ENCODE measurements at places on chromosomes 12 and 14.

GRCh38 chr14:23866269-23866668 lies 87.3 kb upstream of the DHRS4 start:
- DNase-seq = no peak

DNA sequence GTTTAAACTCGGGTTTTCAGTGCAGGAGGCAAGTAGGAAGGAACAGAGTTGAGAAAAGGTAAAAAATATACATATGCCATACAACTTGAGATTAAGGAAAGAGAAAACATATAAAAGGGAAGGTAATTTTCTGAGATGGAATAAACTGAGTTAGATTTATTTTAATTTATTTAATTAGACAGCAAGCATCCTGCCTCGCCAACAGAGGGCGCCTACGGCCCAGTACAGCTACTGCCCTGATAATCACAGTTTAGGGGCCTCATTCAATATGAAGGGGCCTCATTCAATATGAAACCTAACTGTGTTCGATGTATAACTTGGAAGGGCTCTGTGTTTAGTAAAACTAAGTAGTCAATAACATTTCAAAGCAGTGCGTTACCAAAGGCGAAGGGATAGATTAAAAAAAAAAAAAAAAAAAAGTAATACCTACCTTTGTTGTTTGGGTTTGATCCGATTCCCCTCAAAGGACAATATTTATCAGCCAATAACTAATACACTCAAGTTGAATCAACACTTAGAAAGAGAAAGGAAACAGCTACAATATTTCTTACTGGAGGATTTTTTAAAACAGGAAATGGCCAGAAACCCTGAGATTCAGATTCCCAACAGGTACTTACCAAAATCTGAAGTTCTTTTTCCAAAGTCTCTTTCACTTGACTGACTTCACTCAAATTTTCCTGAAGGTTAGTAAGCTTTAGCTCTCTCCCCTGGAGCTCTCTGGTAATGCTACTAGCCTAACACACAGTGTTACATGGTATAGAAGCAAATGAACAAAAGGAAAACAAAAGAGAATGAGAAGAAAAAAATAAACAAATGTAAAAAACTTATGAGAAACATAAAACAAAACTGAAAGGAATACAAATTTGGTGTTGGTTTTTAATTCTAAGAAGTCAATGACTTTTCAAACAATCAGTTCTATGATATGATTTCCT lies 70.0 kb upstream of the VPS33A start:
- peak; percentile 29 for DNase-seq

DNA sequence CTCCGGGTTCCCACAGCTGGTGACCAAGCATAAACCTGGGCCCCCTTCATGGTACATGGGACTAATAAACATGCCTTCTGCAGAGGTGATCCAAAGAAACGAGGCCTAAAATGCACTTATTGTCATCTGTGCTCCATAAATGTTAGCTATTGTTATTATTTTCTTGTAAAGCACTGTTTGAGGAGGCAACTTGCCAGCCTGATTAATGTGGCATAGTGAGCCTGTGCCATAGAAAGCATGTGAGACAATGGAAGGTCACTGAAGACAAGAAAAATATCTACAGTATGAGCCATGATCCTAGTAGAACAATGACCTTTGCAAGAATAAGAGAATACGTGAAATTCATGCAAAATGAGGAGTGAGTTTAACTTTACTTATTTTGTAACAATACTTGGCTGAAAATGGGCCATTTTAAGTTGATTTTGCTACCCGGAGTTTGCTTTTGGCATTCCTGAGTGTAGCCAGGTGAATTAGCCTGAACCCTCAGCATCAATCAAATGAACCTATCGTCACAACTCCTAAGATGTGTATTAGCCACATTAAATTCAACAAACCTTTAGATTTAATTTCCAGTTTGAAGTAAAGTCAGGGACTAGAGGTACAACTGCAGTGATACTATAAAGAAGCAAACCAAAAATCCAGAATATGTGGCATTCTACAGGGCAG lies 52.2 kb downstream of the CPM start:
- DNase-seq = no peak

DNA sequence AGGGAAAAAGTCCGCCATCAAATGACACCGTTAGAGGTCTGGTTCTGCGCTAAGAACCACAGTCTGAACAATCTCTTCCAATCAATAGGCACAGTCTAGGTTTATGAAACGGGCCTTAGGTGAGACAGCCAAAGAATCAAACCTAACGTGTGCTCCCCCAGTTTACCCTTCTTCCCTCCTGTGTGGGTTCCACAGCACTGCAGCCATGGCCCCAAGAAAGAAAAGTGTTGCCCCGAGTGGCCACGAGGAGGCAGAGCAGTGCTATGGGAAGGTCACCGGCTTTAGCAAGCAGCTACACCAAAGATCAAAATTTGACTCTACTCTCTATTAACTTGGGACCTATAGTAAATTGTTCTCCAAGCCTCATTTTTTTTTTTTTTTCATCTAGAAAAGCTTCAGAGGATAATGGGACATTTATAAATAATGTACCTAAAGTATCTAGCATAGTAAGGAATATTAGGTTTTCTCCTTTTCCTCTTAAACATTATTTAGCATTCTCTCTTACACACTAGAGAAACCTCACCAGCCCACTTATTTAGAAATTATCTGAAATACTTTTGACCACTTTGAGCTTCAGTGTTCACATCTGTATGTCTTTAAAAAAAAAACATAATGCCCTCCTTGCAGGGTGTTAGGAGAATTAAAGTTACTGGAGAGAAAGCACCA lies 70.2 kb upstream of the GPHB5 start:
- peak; percentile 47 for DNase-seq

- no peak for DNase-seq
Observed at GRCh38 chr12:15196678-15197505, 24.3 kb downstream of the RERG start.

GRCh38 chr14:78758333-78758732 lies 588.2 kb downstream of the NRXN3 start:
- DNase-seq = peak; percentile 10

DNA sequence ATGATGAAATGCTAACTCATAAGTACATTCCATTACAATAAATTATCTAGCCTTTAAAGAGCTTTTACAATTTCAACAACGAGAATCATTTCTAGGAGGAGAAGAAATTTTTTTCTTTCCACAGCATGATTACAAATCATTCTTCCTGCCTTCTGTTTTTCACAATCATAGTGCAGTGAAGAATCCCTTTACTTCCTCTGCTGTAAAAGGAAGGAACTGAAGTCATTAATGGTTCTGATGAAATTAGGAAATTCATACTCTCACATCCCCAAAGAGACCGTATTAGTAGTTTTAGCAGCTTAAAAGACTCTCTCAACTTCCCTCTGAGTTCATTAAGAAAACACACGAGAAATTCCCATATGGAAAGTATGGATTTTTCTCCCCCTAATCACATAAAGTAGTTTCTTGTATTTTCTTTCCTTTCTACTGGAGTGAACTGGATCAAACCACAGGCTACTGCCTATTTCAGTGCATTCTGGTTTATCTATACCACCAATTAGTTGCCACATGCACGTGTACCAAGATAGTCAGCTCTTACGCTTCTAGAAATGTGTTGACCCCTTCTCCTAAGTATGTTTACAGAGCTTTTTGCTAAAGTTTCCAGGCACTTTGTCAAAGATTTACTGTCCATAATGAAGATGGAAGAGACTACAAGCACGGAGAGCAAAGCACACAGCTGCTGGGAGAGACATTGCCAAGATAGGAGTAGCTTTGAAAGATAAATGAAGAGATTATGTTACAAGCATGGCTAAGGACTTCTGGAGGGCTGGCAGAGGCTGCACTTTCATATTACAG lies 58.9 kb upstream of the KITLG start:
- DNase-seq = peak; percentile 90

DNA sequence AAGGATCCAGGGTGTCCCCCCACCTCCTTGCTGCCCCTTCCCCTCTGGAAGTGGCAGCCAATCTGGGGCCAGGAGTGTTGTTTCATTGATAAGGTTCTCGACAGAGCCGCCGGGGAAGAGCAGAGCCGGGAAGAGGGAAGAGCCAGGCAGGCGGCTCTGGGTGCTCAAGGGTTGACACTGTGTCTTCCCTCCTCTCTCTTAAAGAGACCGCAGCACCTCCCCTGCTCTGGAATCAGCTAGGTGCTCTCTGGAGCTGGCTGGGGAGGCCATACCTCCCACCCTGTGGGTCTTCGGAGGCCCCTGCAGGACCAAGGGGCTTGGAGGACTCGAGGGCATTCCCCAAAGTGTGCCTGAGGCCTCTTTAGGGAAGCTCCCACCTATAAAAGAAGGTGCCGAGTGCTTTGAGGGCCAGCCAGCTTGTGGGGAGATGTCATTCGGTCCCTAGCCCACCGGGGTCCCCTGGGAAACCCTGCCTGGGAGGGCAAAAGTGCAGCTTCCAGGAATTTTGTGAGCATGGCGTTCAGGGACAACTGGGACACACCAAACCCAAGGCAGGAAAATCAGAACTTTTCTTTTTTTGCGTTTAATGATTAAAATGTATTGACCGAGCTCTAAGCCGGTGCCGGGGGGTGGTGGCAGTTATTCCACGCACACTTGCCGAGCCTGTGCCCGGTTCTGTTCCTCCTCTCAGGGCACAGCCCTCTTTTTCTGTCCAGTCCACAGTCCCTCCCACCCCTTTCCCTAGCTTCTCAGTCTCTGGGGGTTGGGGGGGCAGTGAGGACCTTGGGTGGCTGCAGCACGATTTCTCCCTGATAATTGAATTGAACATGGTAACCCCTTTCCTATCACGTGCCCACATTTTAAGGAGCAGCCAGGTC lies 3.0 kb downstream of the SETD1B start:
- no peak for DNase-seq

GRCh38 chr12:92927055-92927435 lies 2.0 kb downstream of the EEA1 start:
- DNase-seq = peak; percentile 22

DNA sequence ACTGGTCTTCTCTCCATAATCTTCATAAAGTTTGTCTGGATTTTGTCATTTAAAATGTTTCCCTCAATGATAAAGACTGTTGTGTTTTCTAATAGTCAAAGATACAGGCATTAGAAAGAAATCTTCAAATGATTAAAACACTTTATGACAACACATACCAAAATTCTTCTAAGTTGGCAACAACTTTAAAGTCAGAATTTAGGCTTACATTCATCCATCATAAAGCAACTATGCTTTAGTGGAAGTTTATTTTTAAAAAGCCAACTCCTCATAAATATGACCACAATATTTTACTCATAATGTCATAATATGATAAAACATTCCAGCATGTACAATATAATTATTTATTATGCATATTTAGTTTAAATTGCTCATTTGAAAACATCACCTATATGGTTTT lies 17.2 kb upstream of the CCER1 start:
- DNase-seq = no peak

- no peak for DNase-seq
Observed at GRCh38 chr12:27361372-27361771, 28.7 kb downstream of the BMAL2 start.

GRCh38 chr12:63353559-63353958 lies 202.6 kb upstream of the AVPR1A start:
- no peak for DNase-seq

GRCh38 chr12:26126340-26127284 lies 1.8 kb upstream of the BHLHE41 start:
- DNase-seq = peak; percentile 61

GRCh38 chr14:75577729-75578101 lies 705 bp upstream of the FLVCR2 start:
- peak; percentile 88 for DNase-seq

Data from amniotic epithelial cell (primary cell).